ENCODE measurements at places on chromosomes 4 and X.

- DNase-seq = no peak
Measured at GRCh38 chr4:77567549-77567948, 38.1 kb upstream of the CXCL13 start.

- DNase-seq = no peak
Measured at GRCh38 chrX:133933316-133933715, 52.1 kb downstream of the GPC3 start.

DNA sequence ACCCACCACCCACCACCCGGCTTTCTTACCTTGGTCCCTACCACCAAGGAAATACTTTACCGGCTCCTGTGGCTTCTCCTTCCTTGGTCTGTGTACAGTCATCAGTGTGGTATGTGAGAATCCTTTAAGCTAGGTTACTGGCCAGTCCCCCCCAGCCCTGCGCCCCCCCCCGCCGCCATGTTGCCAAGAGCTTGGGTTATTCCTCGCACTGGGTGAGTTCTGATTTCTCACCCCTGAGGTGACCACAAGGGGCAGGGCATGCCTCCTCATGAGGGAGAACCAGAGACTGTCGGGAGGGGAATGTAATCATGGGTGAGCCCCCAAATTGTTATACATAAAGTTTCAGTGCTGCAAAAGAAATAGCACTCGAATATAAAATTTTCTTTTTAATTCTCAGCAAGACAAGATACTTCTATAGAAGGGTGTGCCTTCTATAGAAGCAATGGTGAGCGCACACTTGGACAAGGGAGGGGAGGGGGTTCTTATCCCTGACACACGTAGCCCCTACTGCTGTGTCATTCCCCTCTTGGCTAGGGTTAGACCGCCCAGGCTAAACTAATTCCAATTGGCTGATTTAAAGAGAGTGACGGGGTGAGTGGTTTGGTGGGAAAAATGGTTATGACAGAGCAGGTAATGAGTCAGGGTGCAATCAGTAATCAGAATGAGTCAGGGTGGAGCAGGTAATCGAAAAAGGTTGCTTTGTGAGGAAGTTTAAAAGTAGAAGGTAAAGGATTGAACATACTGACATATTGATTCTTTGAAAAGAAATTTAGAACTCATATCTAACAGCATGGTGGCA is 133.2 kb downstream of the KDM6A start:
- no peak for DNase-seq

DNA sequence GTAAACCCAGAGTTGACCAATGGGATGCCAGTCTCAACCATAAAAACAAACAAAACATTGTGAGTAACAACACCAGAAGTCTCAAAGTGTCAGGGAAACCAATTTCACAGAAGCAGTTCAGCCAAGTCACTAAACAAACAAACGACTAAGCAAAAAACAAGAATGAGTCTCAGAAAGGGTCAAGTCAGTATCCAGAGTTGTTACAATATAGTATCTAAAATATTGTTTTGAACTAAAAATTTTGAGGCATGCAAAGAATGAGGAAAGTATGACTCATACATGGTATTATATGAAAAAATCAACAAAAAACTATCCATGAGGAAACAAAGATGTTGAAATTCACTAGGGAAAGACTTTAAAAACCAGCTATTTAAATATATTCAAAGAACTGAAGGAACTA is 70.6 kb downstream of the AR start:
- DNase-seq = no peak

DNA sequence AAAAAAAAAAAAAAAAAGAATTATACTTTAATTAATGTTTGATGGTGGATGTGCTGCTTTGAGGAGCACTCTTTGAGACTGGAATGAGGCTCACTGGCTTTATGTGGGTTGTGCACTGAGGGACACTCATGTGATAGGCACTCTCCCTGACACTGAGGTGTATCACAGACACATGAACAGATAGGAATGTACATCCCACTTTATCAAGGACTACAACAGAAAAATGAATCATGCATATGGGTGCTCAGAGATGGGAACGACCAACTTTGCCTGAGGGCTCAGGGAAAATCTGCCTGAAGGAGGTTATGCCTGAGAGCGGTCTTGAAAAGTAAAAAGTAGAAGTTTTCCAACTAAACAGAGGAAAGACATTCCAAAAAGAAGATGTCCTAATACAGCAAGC is 97.7 kb upstream of the RBPJ start:
- no peak for DNase-seq

DNA sequence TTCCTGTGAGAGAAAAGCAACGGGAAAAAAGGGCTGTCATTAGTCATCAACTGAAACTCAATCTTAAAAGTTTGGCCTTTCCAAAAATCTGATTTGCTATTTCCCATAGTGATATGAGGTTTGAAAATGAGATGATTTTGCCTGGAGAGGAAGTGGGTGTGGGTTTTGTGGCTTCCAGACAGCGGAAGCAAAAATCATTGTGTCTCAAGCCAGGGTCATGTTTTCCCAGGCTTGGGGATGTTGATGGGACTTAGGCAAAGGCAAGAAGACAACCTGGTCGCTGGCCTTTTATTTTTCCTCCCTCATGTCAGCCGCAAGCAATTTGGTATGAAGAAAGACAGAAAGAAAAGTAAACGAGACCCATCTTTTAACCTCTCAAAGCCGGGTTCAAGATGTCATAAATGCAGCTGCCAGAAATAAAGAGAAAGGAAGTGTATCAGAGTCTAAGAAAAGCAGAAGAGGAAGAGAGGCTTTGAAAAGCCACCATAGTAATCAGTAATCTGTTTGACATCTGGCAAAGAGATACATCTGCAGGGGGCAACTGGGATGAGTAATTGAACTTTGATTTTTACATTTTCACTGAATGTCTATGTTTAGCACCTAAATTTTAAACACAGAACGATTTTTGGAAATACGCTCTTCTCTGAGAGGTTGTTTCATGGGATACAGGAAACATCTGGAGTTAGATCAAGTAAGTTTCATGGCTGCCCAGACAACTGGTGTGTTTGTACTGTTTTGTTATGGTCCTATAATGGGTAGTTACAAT is 521.6 kb upstream of the SLIT2 start:
- DNase-seq = no peak

- DNase-seq = no peak
Measured at GRCh38 chrX:17525266-17525665, 150.3 kb downstream of the NHS start.

- DNase-seq = no peak
Measured at GRCh38 chr4:79078339-79078738, 139.1 kb upstream of the PAQR3 start.

DNA sequence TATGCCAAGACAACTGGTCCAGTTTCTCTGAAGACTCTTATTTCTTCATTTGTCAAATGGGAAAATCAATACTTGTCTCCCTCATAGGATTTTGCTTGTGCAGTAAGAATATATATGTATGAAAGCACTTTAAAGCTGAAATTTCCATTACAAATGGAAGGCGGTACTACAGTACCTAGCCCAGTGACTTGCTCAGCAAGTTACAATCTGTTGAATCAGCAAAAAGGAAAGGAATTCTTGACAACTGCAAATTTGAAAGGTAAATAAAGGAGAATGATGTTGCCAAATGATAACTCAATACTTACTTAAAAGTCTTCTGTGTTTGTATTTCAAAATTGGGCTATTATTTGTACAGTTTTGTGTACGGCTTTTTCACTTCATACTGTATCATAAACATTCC is 71.1 kb downstream of the PKD2 start:
- DNase-seq = no peak

DNA sequence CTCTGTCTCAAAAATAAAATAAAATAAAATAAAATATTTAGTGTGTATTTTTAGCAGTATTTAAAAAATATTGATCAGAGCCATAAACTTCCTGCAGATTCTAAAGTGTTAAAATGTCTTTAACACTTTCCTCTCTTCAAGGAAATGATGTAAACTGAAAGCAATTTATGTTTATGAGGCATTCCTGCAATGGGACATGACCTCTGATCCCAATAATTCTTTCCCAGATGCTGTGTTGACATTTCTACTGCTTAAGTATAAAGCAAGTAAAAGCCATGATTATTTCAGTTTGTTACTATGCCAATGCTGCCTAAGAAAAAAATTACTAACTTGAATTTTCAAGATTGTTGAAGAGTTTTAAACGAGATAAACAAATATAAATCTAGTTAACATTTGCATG is 29.0 kb downstream of the COQ2 start:
- DNase-seq = no peak

- no peak for DNase-seq
Measured at GRCh38 chrX:17848545-17849265, 12.4 kb downstream of the RAI2 start.

DNA sequence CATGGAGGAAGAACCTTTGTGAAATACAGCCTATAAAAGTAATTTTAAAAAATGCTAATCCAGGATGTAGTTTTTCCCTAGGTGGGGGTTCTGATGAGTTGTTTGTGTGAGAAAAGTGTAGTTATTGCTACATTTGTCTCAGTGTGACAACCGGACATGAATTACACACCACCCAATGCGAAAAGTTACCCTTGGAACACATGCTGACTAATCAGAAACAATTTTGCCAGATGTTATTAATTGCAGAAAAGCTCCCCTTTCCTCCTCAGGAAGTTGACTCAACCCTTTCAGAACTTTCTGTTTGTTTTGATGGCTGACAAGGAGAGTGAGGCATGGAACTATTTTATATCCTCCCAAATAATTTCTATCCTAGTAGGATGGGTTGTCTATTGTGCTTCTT is 38.1 kb upstream of the EDA2R start:
- no peak for DNase-seq

Measured in SHP77 treated with DMSO at 0.1 percent for 48 hours (cell line).